Esophagus squamous epithelium (tissue), 5 donors: ENCODE measurements at places on chromosomes 12 and 14. TPM values are rescaled to one million over a fixed set of nuclear protein-coding genes. Genes with fewer than 3 reads are reported as not detected.

KRT71 gene
- total RNA-seq: not detected

SERPINA1 gene
- 8.2 TPM for total RNA-seq

GPR135 gene
- 1.8 TPM for total RNA-seq

GRCh38 chr14:56118611-56119181 lies 485 bp downstream of the PELI2 start:
- no peak for DNase-seq

DNA sequence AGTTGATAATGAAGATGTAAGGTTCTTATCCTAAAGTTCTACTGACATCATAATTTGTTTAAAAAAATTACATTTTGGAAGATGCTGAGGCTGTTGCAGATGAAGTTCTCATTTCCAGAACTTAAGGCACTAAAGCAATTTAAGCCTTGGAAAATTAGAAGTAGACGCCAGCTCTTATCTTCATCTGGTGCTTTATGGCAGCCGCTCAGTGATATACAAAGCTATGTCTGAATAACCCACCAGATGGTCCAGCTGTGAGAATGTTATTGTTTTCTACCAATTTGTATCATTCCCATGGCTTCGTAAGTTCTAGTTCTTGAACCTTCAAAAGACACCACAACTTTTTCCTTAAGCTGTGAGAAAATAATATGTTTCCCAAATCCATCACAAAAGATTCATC lies 212.1 kb upstream of the ARID2 start:
- no peak for DNase-seq

DNA sequence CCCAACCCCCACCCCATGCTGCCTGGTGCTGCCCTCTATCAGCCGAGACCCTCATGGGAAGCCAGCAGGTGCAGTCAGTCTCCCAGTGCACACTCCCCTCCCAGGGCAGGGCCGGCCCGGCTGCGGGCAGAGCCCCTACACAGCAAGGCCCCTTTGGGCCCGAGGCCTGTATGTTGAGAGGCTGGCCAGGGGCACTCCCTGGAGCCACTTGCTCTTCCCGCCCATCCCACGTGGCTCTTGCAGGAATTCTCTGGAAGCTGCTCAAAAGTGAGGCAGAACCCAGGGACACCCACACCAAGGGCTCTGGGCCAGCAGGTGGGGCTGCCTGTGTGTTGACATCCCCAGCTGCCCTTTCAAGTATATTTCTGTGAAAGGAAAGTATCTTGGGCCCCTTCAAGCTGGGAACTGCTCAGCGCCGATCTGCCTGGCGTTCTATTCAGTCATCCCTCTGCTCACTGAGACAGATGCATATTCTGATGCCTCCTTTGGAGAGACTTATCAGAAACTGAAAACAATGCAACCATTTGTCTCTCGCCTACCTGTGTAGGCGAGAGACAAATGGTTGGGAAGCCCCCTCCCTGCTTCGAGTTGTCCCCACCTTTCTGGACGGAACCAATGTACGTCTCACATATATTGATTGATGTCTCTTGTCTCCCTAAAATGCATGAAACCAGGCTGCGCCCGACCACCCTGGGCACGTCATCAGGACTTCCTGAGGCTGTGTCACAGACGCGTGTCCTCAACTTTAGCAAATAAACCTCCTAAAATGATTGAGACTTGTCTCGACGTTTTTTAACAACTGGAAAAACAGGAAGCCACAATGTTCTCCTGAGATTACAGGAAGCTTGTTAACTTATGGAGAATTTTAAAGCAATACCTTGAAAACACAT lies 6.0 kb downstream of the GPR132 start:
- no peak for DNase-seq

DNA sequence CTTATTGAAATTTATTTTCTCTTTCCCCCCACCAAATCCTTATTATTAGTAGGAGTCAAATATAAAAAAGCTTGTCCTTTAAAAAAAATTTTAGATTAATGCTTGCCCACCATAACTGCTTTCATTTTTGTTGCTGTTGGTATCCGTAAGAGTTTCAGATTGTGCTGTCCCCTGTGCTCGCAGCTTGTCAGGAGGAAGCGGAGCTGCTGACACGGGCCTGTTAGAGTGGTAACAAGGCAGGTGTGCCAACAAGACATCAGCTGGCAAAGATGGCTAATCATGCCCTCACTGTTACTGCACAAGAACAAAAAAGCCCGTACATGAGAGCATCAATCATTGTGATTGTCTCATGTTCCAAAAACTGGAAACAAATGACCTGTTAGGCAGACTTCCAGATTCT lies 148.4 kb downstream of the ALG10B start:
- no peak for DNase-seq

DNA sequence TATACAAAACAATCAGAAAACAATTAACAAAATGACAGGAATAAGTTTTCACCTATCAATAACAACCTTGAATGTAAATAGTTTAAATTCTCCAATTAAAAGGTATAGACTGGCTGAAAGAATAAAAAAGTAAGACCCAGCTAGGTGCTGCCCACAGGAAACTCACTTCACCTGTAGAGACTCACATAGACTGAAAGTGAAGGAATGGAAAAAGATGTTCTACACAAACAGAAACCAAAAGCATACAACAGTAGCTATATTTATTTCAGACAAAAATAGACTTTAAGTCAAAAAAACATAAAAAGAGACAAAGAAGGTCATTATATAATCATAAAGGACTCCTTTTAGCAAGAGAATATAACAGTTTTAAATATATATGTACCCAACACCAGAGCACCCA lies 152.4 kb upstream of the PWP1 start:
- no peak for DNase-seq

DNA sequence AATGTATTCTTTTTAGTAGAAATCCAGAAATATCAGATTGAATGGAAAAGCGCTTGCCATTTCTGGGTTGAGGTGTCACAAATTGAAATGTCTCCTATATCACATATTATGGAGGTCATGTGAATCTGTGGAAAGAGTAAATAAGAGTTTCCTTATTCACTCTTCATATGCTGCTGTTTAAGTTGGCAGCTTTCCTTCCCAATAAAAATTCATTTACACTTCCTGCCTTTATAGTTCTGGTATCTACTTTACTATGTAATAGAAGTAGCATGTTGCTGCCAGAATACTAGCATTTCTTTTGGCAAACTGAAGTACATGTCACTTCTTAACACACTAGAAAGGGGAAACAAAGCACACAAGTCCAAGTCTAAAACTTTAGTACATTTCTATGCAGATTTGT lies 60.8 kb downstream of the SDR9C7 start:
- no peak for DNase-seq

- DNase-seq: no peak
These were observed 54.9 kb downstream of the SRGAP1 start for GRCh38 chr12:63899396-63899795.

GRCh38 chr14:99684410-99684934 lies 374 bp downstream of the CYP46A1 start:
- DNase-seq: no peak

- no peak for DNase-seq
These were observed 61.9 kb downstream of the ABCC9 start for GRCh38 chr12:21879312-21879711.

DNA sequence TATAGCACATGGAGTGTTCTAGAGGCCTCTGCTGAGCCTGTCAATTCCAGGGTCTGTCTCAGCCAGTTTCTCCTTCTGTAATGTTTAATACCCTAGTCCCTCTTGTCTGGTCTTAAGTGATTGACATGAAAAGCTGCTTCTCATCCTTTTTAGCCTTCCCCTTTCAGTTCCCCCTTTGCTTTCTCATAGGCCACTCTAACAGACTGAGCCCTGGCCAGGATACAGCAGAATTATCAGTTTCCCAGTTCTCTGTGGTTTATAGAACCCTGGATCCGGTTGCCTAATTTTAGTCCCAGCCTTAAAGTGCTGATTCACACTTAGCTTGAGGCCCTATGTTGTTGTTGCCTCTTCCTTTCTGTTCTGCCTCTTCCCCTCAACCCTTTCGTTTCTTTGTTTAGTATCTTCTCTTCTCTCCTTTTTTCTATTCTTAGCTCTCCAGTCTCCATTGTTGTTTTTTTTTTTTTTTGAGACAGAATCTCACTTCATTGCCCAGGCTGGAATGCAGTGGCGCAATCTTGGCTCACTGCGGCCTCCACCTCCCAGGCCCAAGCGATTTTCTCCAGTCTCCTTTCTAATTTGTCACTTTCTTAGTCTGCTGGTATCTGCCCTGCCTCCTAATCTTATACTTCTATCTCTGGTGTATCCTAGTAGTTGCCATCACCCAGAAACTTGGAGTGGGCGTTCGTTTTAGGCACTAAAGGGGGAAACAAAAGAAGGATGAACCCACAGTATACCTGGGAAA lies 2.9 kb upstream of the BIN2 start:
- DNase-seq: no peak

- no peak for DNase-seq
These were observed 14.3 kb downstream of the YBX3 start for GRCh38 chr12:10708862-10709261.

DNA sequence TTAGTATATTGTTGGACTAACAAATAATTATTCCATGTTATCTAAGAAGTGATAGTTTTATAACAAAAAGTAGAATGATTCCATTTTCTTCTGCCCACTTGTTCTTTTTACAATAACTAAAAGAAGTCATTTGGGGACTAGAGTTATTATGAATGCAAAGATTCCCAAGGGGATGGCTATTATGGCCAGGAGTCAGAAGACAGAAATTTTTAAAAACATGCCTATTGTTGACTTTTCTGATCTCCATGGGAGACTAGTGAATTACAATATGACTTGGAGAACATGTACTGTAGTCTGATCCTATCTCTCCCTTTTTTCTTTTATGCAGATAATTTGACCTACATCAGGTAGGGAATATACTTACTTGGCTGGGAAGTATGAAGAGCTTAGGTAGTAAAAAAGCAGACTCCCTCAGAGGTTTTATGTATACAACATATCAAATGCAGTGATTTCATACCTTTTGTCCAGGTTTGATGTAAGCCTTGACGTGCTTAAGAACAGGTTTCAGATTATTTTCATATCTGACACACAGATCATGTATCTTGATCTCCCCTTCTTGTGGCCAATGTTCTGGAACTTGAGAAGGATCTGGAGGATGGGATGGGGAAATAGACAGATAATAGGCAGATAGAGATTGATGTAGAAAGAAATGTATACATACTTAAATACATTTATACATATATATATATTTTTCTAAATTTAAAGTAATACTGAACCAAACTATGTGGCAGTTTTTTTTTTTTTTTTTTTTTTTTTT lies 41.0 kb upstream of the KCNJ8 start:
- no peak for DNase-seq

- DNase-seq: no peak
These were observed 219.6 kb upstream of the G2E3 start for GRCh38 chr14:30339311-30339901.

- no peak for DNase-seq
These were observed 59.6 kb downstream of the DACT1 start for GRCh38 chr14:58697266-58697929.

DNA sequence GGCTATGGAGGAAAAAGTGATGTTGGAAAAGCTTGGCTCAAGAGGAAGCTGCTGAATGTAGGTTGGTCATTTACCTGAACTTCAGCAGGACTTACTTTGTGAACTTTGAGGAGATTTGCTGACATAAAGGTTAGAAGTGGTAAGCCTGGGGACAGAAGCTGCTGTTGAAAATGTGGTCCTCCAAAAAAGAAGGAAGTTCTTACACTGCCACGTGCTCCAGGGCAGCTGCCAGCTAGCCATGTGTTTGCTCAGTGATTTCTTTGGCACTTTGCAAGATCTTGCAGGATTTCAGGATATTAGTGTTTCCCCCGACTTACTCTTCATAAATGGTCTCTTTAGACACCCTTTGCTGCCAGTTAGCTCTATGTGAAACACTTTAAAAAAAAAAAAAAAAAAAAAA lies 14.8 kb upstream of the DYRK2 start:
- no peak for DNase-seq

GRCh38 chr12:103978384-103978982 lies 12.8 kb downstream of the TDG start:
- DNase-seq: no peak
